ENCODE measurements at places on chromosomes 16 and 17.

- DNase-seq = no peak
Measured at GRCh38 chr16:1279945-1280589, 24.2 kb downstream of the TPSD1 start.

GRCh38 chr16:7303052-7303610, 29.5 kb upstream of the RBFOX1 start:
- DNase-seq = no peak

DNA sequence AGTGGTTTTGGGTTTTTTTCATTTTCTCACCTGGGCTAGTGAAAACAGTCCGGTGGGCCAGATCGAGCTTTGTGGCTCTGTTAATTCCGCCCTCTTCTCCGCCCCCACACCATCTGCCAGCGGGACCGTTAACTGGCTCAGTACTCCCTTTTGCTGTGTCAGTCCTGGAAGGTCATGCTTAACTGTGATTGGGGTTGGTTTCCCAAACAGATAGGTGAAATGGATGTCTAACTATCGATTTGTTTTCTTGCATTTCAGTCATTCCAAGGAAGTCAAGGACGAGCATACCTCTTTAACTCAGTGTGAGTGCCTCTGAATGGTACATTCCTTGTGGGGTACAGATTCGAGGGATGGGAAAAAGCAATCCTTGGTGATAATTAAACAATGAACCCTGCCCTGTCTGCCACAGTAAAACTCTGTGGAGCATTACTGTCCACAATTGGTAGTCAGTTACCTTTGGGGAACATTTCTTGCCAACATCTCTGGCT, 56.7 kb downstream of the YPEL2 start:
- DNase-seq = no peak

- DNase-seq = no peak
Measured at GRCh38 chr16:49980166-49980565, 44.9 kb upstream of the CNEP1R1 start.

DNA sequence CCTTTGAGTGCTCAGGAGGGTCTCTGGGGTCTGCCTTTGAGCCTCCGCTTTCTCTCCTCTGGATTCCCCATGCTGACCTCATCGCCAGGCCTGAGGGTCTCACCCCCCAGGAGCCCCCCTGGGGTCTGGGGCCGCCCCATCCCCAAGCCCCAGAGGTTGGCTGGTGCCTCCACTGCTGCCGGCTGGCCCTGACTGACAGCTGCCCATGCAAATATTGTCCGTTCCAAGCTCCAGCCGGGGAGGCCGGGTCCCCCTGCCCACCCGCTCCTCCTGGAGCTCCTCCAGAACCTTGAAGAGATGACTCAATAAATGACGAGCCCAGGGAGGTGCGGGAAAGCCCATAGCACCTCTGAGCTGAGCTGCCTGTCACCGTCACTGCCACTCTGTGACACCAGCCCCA, 173.8 kb downstream of the RBFOX3 start:
- no peak for DNase-seq

DNA sequence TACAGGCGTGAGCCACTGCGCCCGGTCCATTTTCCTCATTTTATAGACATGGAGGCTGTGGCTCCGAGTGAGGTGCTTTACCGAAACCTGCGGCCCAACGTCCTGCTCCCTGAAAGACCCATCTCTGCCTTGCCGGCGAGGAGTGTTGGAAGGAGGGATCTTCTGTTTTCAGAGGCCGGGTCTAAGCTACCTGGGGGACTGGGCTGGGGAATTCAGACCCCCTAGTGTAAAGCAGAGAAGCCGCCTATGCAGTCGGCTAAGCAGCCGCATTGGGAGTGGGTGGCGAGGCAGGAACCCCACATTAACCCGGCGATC, 16.3 kb downstream of the MEOX1 start:
- DNase-seq = no peak

GRCh38 chr16:13153696-13154095, 252.3 kb downstream of the SHISA9 start:
- DNase-seq = no peak

DNA sequence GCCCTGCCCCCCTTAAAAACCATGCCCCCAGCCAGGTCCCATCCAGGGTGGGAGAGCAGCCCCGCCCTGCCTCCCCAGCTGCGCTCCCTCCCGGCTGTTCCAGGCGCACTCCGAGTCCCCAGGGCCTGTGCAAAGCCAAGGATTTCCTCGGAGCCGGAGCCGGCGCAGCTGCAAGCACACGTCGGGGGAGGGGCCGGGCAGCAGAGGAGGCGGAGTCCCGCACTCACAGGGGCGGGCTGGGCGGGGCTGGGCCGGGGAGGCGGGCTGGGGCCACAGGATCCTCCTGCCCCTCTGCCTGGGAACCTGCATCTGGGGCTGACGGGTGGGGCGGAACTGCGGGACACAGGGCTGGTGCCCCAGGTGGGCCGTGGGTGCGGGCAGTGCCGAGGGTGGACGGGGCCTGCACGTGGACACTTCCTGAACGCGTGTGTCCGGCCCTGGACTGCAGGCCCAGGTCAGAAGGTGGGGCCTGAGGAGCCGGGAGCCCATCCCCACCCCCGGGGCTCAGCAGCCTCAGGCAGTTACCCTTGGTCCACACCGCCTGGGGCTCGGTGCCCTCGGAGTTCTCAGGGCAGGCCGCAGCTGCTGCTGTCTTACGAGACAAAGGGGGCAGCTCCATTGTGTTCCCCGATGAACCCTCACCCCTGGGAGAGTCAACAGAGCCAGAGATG, 24.0 kb upstream of the SSTR5 start:
- no peak for DNase-seq

DNA sequence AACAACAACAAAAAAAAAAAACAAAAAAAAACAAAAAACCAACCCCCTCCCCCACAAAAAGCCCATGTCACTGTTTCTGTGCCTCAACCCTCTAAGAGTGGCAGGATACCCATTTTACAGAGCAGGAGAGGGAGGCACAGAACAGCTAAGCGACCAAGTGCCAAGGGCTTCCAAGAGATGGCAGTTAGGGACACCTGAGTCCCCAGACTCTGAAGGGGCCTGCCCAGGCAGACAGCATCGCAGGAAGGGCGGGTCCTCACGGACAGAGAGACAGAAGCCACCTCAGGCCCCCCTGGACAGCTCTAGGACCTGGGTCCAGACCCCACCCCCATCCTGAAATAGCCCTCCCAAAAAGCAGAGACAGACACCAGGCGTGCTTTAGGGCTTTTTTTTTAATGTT, 21.6 kb upstream of the CPSF4L start:
- no peak for DNase-seq

Measured in MV-4-11 (cell line).